ENCODE measurements at places on chromosomes 7 and 10. TPM values are rescaled to one million over a fixed set of nuclear protein-coding genes. Genes with fewer than 3 reads are reported as not detected.

Gene ZNF239
- 6.6 TPM for total RNA-seq

Gene FANK1
- 5.0 TPM for total RNA-seq

DNA sequence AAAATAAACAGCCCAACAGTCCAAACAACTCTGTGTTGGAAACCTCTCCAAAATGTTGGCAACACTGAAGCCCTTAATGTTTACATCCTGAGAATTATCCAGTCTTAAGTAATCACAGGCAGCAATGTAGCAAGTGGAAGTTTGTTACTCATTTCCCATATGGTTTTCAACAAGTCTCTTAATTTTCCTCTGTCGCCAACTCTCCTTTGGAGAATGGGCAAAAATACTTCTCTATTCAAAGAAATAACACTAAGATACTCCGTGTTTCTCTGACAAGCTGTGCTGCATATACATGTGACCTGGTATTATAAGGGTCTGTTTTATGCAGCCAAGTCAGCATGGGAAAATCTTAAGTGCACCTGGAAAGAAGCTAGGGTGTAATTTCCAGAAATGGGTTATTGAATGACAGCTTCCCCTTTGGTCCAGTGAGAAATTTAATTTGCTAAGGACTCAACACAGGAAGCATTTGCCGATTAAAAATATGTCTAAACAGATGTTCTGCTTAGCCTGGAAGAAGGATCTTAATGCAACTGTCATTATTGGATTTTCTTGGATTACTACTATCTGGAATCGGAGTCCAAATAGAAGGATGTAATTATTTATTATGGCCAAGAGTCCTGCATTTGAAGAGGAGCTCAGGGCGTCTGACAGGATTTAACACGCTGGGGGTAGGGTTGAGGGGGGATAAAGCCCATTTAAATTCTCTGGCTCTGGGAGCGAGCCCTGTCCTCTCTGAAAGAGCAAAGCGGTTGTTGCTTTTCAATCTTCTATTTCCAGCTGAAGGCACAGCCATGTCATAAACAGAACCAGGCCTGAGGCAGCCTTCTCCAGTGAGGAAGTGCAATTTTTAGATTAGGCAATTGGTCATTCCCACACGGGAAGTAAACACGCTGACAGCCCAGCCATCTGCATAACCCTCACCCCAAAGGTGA, 73.1 kb downstream of the TLL2 start:
- no peak for DNase-seq

GRCh38 chr7:103995554-103995953, 6.1 kb upstream of the RELN start:
- no peak for DNase-seq

Gene SLC39A12
- 30.1 TPM for total RNA-seq

Gene FBXL13
- 4.3 TPM for total RNA-seq

Data from dorsolateral prefrontal cortex (tissue), 122 donors.